Memory B cell (primary cell): ENCODE measurements at places on chromosomes 11 and 22.
A peak's percentile ranks its signal among the peaks of the same experiment; 100 is the strongest.

DNA sequence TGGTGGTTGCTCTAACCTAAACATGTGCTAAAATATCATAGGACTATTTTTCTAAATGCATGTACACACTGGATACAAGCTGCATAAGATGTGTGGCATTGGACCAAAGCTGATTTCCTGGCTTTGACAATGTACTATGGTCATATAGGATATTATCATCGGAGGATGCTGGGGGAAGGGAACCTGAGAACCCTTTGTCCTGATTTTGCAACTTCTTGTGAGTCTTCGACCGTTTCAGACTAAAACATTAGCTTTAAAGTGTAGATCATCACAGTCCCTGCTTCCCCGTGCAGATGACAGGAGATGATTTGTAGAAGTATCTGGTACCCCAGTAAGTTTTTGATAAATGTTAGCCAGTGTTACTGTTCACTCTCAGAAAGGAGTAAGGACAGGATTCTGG lies 554.7 kb downstream of the MIAT start:
- DNase-seq, result no peak

- no peak for DNase-seq
Measured at GRCh38 chr11:94725097-94725496, 43.1 kb upstream of the AMOTL1 start.

GRCh38 chr11:20243974-20244373 lies 83.7 kb upstream of the DBX1 start:
- no peak for DNase-seq

DNA sequence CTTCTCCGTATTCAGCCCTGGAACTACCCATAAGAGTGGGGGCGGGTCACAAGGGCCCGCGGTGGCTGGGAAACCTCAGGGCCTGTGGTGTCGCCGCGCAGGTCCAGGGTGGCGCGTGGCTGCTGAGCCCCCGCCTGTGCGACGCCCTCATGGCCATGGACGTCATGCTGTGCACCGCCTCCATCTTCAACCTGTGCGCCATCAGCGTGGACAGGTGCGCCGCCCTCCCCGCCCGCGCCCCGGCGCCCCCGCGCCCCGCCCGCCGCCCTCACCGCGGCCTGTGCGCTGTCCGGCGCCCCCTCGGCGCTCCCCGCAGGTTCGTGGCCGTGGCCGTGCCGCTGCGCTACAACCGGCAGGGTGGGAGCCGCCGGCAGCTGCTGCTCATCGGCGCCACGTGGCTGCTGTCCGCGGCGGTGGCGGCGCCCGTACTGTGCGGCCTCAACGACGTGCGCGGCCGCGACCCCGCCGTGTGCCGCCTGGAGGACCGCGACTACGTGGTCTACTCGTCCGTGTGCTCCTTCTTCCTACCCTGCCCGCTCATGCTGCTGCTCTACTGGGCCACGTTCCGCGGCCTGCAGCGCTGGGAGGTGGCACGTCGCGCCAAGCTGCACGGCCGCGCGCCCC lies 2.4 kb downstream of the DRD4 start:
- DNase-seq, result no peak

- no peak for DNase-seq
Measured at GRCh38 chr11:26717771-26718170, 4.1 kb downstream of the SLC5A12 start.

DNA sequence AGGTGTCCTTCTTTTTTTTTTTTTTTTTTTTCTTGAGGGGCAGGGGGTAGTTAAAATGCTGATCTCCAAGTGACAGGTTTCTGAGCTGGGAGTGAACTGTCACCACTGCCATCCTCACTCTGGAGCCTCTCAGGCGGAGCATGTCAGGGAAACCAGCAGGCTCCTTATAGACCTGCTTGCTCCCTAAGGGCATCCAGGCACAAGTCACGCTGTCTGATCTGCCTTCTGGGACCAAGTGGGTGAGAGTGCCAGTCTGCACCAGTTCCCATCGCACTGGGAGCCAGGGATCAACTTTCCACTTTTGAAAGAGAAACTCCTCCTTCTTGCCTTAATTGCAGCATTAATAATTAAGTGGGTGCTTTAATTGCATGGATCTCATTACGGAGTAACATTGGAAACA lies 537.9 kb upstream of the CADM1 start:
- no peak for DNase-seq

- no peak for DNase-seq
Measured at GRCh38 chr22:24948356-24949202, 2.1 kb upstream of the LHFPL7 start.

DNA sequence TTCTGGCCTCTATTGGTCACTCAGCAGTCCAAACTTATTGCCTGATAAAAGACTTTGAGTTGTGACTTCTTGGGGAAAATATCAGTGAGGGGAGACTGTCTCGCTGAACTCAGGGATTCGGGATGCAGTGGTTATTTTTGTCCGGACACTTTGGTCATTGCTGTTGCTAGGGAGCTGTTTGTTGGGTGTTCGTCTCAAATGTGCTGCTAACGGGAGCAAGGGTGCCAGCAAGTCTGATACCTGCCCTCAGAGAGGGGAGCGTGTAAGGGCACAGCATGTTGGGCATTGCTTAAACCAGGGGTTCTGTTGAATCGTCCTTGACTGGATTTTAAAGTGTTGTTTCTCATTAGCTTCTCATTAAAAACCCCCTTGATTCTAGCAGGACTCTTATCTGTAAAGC lies 49.2 kb upstream of the SLC25A18 start:
- no peak for DNase-seq

- DNase-seq, result peak; percentile 46
Measured at GRCh38 chr22:44085743-44086270, 61.7 kb downstream of the PARVB start.

DNA sequence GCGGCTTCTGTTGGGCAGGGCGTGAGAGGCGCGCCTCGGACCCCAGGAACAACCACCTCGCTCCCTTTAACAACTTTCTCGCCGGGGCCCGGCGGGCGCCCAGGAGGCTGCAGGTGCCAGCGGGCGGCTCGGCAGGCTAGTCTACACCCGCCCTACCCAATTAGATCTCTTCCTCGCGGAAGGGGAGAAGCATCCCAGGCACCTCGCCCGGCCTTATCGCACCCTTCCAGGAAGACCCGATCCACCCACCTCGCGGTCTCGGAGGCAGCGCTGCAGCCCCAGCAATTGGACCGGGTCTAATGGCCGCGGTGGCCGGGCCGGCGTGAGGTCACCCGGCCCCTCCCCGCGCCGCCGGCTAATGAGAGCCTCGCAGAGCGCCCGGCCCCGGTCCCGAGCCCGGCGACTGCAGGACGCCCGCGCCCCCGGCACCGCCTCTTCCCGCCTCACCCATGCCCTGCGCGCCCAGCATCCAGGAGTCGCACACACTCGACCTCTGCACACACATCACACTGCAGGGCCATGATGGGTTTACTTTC lies at the start of gene PLAAT3:
PLAAT3 (minus strand) TSS at position 298 of the 536 bp plus-strand sequence. CDS start 419 bp downstream, outside the sequence.
- DNase-seq, result peak; percentile 44

DNA sequence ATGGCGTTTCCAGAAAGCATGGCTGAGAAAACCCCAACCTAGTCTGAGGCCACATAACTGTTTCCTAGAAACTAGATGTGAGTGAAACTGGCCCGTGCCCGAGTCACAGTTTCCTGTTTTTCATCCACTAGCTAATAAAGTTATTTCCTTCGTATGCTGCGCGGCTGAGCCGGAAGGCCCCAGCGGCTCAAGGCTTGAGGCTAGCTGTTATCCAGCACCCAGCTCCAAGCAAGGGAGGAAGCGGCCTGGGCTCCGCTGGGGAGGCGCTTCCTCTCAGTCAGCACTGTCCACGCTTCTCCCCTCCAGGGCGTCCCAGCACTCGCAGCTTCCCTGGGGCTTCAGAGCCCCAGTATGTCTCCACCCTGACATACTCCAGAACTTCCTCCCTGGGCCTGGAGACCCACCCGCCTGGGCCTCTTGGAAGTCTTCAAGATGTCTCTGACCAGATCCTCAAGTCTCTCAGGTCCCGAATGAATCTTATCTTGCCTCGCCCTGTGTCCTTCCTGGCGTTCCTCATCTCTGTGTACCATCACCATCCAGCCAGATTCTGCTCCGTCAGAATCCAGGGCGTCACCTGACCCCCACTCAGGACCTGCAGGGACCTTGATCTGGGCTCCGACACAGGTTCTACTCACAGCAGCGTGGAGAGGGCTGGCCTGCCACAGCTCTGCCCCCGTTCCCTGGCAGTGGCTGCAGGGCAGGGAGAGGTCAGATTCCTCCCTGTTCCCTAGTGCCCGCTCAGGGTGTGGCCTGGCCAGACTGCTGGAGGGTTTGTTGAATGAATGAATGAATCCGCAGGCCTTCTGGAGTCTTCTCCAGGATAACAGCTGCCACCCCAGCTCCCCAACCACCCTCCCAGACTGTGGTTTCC lies 81.9 kb downstream of the LRRC32 start:
- DNase-seq, result no peak

- no peak for DNase-seq
Measured at GRCh38 chr11:69134957-69135356, 20.8 kb upstream of the SMIM38 start.

DNA sequence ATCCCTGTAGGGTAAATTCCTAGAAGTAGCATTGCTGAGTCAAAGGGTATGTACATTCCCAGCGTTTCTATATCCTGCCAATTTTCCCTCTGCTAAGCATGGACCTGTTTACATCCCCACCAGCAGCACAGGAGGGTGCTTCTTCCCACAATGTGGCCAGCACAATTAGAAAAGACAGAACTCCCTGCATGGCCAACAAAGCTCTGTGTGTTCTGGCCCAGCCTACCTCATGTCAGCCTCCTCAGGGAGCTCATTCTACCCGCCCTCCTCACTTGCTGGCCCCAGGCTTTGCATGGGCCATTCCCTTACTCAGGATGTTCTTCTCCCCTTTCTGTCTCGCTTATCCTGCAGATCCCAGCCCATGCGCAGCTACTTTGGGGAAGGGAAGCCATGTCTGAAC lies 186.1 kb downstream of the DSCAML1 start:
- DNase-seq, result no peak

- DNase-seq, result no peak
Measured at GRCh38 chr11:36774603-36775002, 176.6 kb upstream of the RAG2 start.

- DNase-seq, result no peak
Measured at GRCh38 chr22:32539631-32540421, 65.2 kb downstream of the FBXO7 start.

DNA sequence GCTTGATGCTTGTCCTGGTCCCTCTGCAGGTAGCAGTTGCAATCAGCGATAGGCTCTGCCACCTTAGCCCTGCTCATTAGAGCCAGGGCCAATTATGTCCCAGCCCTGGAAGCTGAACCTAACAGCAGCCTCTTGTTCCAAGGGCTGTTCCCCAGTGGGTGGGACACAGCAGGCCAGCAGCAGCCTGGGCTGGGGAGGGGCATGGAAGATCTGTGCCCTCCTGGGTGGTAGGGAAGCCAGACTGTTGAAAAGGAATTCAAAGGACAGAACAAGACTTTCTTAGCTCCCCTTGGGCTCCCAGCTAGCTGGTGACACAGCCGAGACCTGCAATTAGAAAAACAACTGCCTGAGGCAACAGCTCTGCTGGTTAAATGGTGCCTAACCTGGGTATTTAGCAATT lies 17.4 kb downstream of the DRD2 start:
- DNase-seq, result no peak

DNA sequence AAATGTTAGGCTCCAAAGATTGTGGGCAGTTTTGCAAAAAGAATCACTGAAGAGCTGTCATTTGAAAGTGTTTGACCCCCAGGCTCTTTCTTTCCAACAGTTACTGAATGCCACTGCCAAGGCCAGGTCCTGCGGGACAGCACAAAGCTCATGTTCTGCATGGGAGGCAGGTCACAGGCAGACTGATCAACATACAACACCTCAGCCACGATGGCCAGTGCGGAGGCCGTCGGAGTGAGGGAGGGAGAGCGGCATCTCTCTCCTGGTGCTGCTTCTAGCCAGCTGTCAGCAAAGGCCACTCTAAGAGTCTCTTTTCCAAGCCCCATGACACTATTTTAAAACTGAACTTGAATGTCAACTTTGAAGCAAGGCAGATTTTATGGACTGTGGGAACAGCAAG lies 49.9 kb downstream of the ARFGAP3 start:
- DNase-seq, result no peak

GRCh38 chr11:77144857-77145428 lies 16.9 kb downstream of the MYO7A start:
- no peak for DNase-seq

- no peak for DNase-seq
Measured at GRCh38 chr11:115939731-115940421, 435.7 kb upstream of the CADM1 start.

DNA sequence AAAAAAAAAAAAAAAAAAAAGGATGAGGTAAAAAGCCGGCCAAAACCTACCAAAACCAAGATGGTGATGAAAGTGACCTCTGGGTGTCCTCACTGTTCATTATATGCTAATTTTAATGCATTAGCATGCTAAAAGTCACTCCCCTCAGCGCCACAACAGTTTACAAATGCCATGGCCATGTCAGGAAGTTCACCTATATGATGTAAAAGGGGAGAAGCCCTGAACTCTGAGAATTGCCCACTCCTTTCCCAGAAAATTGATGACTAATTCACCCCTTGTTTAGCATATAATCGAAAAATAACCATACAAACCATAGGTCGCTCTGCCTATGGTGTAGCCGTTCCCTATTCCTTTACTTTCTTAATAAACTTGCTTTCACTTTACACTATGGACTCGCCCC lies 11.1 kb downstream of the C11orf96 start:
- no peak for DNase-seq

- DNase-seq, result no peak
Measured at GRCh38 chr11:121035169-121035755, 11.4 kb downstream of the TBCEL start.

- no peak for DNase-seq
Measured at GRCh38 chr11:24731554-24731953, 234.7 kb downstream of the LUZP2 start.

DNA sequence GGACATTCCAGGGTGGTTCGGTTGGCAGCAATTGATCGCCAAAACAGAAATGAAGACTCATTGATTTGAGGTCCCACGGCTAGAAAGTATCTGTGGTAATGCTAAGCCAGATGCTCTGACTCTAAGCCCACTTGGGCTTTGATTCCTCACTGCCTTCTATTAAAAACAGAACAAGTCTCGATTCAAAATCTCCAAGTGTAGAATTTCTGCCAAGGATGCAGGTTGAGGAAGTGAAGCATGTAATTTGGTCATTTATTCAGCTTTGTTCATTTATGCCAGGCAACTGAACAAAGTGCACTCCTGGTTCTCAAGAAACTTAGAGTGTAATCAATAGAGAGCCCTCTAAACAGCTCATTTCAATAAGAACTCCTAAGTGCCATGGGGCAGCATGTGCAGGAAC lies 2.3 kb upstream of the CEP295 start:
- no peak for DNase-seq

GRCh38 chr11:124865181-124865901 lies at the start of gene ROBO3:
Gene ROBO3, plus strand, starts transcription at chr11:124865432. Its CDS starts 146 bp downstream, at chr11:124865578.
- no peak for DNase-seq
